ENCODE measurements at places on chromosomes 3 and 15.

DNA sequence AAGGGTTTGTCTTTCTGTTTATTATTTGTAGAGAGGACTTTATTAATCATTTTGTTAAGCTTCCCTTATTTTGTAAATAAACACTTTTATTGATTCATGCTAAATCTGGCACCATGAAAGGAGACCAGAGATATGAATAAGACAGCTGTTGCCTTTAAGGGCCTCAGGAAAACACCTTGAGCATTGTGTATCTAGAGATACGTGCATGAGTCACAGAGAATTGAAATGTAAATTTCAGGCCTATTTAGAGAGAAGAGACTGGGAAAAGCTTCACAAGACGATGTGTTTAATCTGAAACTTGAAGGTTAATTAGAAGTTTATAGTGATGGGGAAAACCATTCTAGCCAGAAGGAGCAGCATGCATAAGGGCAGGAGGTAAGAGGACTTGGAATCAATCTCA is 28.6 kb upstream of the UTS2B start:
- DNase-seq = no peak

DNA sequence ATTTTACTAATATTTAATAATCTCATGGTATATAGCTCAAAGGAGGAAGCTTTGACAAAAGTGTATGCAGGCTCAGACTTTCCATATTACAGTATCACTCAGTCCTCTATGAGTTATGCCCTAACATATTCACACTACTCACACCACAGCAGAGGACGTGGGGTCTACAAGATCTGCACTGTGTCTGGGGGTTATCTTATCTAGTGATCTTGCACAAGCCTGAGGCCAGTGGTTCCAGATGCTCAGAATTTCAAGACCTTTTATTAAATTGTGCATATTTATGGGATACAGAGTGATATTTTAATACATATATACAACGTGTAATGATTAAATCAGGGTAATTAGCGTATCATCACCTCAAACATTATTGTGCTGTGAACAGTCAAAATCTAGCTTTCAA is 933.1 kb downstream of the SQOR start:
- no peak for DNase-seq

DNA sequence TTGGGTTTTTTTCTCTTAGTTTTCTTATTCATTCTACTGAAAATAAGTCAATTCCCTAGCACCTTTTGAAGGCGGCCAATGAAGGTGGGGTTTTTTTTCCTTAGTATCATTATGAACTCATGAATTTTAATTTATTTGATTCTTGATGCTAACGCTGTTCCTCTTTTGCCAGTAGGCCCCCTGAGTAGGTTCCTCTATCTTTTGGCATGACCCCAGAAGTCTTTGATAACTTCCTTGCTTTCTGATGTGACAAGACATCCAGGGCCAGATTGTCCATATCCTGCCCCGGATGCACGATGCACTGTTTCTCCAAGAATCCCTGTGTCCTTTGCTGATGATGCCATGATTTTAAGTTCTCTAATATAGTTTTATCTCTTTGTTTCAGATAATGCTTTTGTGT is 20.6 kb downstream of the LRRK1 start:
- no peak for DNase-seq

GRCh38 chr15:60407415-60407805 is 9.6 kb upstream of the ANXA2 start:
- no peak for DNase-seq

DNA sequence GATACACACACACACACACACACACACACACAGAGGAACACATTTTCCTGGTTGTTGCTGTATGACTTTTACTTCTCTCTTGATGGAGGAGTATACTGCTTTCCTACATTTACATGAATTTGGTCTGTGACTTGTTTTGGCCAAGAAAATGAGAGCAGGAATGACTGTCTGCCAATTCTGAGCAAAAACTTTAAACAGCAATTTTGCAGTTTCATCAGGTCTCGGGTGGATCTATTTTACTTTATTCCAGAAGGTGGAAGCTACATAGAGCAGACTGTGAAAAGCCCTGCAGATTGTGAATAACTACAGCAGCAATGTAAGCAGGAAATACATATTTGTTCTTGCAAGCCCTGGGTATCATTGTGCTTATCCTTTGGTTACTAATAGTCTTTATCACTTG is 1350.0 kb upstream of the EPHA6 start:
- DNase-seq = no peak

DNA sequence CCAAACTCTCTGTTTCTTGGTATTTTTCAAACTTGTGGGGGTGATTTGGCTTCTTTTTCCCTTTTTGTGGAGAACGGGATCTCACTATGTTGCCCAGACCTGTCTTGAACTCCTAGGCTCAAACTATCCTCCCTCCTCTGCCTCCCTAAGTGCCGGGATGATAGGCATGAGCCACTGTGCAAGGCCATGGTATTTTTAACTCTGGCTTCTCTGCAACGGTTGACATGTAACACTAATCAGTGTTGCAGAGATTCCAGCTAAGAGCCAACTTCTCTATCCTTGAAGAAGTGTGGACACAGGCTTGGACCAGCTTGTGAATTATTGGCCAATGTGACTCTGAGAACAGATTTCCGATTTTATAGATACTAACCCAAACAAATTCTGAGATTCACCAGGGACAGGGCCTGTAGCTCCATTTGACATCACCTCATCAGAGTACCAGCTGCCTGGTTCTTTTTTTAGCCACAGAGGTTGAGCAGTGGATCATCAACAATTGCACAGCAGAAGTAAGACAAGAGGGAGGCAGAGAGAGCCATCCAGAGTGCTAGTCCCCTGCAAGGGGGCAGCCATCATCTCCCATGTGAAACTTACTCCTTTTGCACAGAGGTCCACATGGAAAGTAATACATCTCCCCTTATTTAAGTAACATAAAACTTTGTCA is 98.1 kb upstream of the SYNPR start:
- DNase-seq = no peak

DNA sequence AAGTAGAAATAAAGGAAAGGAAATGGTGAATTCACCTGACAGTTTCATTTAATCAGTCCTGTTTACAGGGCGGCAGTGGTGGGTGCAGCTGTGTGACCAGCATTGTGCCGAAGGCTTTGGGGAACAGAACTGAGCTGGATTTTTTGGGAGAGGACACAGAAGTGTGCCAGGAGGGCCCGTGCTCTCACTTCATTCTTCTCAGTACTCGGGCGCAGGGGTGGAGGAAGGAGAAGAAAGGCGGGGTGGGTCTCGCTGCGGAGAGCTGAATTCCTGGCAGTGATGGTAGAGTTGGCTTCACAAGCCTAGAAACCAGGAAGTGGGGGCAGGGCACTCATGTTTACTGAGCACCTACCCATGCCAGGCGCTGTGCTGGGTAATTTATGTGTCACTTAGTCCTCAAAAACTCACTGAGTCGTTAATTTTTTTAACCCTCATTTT is 64.6 kb downstream of the CRTC3 start:
- peak; percentile 32 for DNase-seq

- DNase-seq = no peak
Measured at GRCh38 chr15:81914333-81914732, 131.5 kb downstream of the MEX3B start.
